A549 (cell line): ENCODE measurements at places on chromosomes 5 and 9.

GRCh38 chr5:133116601-133117000, 64.8 kb downstream of the HSPA4 start:
- DNase-seq, result no peak

GRCh38 chr9:77251050-77251449, 73.7 kb downstream of the VPS13A start:
- no peak for DNase-seq

GRCh38 chr5:11377896-11378295, 526.4 kb downstream of the CTNND2 start:
- DNase-seq, result no peak

DNA sequence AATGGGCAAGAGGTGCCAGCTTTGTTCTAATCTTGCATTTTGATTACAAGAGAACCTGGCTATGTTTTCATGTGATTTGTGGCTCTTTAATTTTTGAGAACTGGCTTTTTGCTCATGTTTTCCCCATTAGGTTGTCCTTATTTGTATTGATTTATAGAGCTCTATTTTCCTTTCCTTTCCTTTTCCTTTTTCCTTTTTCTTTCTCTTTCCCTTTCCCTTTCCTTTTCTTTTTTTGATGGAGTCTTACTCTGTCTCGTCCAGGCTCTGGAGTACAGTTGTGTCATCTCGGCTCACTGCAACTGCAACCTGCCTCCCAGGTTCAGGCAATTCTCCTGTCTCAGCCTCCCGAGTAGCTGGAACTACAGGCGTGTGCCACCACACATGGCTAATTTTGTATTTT, 55.5 kb downstream of the GPBP1 start:
- no peak for DNase-seq

- no peak for DNase-seq
Measured at GRCh38 chr9:99572567-99572966, 249.1 kb upstream of the NR4A3 start.

DNA sequence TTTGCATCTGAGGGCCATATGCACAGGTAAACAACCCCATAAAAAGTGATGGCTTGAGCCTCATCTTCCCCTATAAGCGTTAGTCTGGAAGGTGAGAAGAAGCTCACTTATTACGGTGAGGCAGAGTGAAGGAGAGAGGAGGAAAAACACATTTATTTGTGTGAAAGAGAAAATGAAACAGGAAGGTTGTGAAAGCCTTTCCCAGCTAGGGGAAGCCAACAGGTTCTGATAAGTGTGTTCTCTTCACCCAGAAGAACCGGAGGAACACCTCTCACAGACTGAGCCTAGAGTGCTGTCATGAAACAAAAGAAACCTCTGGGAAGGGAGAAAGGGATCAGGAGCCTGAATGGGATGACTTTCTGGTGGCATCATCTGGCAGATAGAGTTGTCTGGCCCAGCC, 192.5 kb downstream of the PTTG1 start:
- no peak for DNase-seq

DNA sequence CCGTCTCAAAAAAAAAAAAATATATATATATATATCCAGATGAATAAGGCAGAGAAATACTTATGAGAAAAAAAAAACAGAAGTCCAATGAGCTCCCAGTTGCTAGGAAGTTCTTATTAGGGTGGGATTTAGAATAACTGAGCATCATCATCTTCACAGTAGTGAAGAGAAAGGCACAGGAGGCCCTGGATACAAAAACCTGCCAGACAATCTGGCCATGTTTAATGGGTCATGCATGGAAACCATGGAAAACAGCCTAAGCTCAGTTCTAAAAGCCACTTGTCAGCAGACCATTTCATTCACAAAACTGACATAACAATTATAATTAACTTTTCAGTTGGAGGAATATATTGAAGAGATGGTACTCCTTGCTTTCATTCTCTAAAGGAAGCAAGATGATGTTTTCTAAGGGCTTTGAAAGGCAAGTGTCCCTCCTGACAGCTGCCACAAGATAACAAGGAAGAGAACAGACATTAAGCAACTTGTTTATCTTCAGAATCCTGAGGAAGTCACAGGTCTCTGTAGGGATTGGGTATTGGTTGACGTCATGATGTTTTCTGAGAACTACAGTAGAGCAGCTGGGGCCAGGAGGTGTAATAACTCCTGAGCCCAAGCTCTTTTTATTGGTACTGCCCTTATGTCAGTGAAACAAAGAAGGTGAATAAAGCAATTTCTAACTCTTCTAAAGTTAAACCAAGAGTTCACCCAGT, 463.1 kb downstream of the DMAC1 start:
- DNase-seq, result no peak

GRCh38 chr9:99235926-99236634, 14.0 kb downstream of the SEC61B start:
- no peak for DNase-seq

- no peak for DNase-seq
Measured at GRCh38 chr5:146877178-146877681, 1.3 kb downstream of the PPP2R2B start.

- peak; percentile 35 for DNase-seq
Measured at GRCh38 chr9:136039488-136039887, 55.6 kb downstream of the NACC2 start.

GRCh38 chr9:4475301-4475700, 15.0 kb upstream of the SLC1A1 start:
- DNase-seq, result no peak

GRCh38 chr9:10130061-10130675, 482.6 kb downstream of the PTPRD start:
- DNase-seq, result no peak

DNA sequence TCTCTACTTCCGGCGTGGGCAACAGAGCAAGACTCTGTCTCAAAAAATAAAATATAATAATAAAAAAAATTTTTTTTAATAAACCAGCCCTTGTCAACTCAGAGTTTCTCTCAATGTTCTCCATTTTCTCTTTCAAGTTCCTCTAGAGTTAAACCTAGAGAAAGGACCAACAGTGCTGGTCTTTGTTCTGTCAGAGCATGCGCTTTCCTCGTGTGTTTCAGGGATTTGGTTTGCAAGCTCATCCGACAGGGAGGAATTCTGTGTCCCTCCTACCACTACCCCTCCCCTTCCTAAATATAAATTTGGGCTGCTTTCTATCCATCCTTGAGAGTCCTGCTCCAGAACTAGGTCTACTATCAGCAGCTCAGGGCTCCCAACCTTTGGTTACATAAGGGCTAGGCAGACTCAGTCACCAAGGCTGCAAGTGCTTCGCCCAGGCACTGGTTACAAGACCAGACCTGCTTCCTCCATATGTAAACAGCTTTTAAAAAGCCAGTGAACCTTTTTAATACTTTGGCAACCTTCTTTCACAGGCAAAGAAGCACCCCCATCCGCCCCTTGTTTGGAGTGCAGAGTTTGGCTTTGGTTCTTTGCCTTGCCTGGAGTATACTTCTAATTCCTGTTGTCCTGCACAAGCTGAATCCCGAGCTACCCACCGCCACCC, 13.5 kb downstream of the SETX start:
- DNase-seq, result no peak

DNA sequence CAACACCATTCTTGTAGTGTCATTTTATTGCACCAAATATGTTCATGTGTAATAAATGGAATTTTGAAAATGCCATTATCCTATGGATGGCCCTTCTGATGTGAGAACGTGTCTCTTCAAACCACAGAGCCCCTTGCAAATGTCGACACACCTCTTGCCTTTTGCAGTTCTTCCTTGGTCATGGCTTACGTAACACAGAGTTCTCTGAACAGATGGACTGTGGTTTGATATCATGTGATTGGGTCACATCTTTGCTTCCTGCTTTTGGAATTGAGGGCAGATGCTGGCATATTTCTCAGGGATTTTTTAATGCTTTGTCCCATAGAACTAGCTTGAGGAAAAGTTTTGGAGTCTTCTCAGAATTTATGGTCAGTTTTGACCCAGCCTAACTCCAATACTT, 4.6 kb downstream of the TGFBR1 start:
- DNase-seq, result no peak

DNA sequence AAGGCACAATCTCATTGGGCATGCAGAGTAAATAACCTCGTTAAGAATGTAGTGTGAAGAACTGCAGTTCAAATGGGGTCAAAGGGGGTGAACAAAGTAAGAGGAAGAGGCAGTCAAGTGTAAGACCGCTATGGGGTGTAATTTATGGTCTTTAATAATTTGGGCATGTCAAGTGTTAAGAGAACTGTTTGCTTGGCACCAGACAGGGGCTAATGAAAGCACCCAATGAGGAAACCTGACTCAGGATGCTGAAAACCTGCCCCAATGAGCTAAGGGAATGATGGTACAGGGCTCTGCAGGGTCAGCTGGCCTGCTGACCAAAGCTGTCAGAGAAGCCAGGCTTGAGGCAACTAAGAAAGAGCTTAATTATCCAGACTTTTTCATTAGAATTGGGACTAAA, 368.1 kb downstream of the DTWD2 start:
- DNase-seq, result no peak

DNA sequence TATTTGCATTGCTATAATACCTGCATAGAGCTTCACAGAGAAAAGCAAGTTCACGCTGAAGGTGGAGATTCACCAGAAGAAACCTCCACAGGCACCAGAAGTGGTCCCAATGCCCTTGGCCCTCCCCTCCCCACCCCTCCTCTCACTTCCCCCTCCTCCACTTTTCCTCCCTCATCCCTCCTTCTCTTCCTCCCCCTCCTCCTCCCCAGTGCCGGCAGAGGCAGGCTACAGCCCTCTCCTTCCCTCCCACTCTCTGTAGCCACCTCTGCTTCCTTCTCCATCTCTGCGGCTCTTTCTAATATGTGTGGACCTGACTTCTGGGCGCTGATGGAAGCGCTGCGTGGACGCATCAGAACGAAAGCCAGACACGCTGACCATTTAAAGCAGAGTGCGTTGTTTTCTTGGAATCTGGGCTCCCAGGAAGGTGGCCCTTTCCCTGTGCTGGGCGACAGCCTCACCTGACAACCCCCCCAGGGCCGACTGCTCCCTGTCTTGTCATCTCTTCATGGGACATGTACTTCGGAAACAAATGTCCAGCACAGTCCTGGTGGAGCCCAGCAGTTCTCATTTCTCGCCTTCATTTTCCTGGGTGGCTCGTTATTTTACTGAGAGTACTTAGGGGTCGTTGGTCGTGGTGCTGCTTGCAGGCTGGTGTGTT, 29.5 kb downstream of the NDUFS6 start:
- no peak for DNase-seq

DNA sequence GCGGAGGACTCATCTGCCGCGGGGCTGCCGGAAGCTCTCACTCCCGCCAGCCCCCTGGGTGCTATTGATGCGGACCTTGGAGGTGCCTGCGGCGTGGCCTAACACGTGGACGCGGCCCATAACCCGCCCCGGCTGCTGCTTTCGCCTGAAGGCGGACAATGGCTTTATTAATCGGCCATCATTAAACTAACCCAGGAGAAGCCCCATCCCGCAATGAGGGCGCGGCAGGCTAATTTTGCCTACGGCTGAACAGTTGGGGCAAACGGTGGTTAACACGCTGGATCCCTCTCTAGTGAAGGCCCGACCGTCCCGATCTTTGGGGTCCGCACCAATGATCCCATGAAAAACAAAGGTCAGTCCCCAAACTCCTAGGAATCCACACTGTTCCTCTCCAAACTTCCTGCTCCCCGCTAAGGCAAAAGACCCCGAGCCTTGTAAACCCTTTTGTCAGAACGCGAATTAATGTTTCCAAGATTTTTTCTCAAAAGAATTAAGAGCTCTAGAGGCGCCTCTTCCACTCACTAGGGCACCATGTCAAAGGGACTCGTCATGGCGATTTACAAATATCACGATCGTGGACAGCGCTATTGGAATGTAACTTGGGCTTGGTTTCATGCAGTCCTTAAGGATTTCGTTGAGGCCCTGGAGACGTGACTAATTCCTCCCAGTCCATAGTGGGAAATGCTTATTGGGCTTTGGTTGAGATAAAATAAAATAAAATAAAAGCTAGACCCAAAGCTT, 193.1 kb downstream of the MEF2C start:
- no peak for DNase-seq

GRCh38 chr9:99231711-99232110, 9.6 kb downstream of the SEC61B start:
- DNase-seq, result peak; percentile 18

GRCh38 chr5:140225396-140225795, 50.4 kb downstream of the CYSTM1 start:
- DNase-seq, result no peak

DNA sequence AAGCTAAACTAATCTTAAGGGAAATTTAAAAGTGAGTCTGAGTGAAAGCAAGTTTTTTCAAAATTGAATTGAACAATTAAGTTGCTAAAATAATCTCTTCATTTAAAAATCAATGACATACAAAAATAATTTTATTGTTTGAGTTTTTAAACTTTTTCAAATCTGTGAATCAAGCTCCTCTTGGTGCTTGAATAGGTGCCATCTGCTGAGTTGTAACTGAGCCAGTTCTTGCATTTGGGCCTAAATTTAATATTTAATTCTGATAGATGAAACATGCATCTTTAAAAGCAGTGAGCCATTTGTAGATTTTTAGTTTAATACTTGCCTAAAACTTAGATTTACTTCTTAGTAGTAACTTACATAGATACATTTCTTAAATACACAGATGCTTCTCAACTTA, 31.8 kb downstream of the SPATA31D1 start:
- DNase-seq, result no peak

DNA sequence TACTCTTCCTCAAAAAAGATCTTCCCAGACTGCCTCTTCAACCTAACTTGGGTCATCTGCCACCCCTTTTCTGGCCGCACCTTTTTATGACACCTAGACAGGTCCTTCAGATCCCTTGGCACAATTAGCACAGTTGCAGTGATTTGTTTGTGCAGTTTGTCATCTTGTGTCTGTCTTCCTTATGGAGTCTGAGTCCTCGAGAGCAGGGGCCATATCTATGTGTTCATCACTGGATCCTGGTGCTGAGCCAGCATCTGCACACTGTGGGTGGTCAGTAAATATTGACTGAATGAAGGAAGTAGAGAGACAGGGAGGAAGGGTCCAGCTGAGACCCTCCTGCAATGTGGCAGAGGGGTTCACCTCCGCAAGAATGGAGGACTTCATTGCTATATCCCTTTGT, 14.4 kb downstream of the ERGIC1 start:
- no peak for DNase-seq

DNA sequence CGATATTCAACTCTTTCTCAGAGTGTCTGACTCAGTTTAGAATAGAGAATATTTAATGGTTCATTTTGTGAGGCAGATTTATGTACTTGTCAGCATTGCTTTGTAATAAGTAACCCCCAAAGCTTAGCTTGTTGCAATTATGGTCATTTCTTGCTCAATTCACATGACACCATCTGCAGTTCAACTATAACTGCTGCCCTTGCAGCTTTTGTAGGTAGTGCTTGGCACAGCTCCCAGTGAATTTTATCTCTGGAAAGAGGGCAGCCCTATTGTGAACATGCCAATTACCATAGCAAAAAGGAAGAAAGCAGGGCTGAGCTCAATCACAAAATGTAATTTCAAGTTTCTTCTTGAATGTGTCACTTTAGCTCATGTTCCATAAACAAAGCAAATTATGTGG, 1587.7 kb upstream of the ACO1 start:
- no peak for DNase-seq

GRCh38 chr5:169765176-169765996, 128.3 kb downstream of the DOCK2 start:
- no peak for DNase-seq
